ENCODE measurements at places on chromosomes 3 and 15.

- no peak for DNase-seq
Measured at GRCh38 chr3:116399701-116400226, 45.5 kb downstream of the LSAMP start.

DNA sequence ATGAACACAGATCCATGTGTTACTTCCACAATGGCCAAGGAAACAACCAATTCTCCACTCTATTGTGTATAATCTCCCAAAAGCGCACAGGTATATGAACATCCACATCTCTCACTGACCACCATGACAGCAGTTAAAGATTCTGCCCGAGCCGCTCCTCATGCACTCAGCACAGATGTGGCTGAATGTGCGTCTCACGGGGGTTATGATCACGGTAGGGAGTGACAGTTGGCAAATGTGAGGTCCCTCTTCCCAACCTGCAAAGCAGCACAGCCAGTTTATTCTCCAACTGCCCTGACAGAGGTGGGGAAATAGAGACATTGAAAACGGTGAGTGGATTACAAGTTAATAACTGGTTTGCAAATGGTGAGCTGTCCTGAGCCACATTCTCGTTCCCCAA is 17.6 kb downstream of the FOXP1 start:
- no peak for DNase-seq

GRCh38 chr15:32956006-32956405 is 238.2 kb downstream of the GREM1 start:
- no peak for DNase-seq

- DNase-seq = no peak
Measured at GRCh38 chr3:117045143-117045542, 335.6 kb downstream of the TUSC7 start.

- no peak for DNase-seq
Measured at GRCh38 chr3:98553753-98554152, 22.0 kb downstream of the GPR15 start.

DNA sequence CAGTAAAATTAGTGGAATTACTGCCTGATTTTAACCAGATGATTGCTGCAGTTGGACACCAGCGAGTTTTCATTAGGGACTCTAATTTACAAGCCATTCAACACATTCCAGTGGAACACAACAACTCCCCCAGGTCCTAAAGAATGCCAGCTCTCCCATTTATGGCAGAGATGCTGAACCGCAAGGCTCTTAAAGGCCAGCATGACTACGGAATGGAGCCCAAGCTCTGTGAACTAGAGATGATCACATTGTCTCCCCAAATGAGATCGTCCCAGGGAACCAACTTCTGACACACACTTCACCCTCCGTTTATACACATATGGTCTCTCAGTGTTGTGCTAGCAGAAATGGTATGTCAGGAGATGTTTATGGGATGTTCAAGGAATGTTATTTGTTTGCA is 446.2 kb upstream of the NR2F2 start:
- no peak for DNase-seq

DNA sequence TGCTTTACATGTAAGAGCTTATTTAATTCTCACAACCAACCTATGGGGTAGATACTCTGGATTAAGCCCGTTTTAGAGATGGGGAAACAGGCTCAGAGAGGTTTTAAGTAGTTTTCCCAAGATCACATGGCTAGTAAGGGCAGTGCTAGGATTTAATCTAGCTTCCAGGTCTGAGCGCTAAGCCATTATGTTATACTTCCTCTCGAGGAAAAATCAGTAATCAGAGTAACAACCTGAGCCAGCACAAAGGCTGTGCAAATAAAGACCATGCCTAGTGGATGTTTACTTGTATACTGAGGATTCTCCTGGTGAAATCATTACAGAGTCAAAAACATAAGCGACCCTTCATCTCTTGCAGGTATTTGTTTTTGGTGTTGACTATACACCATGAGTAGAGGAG is 9.0 kb downstream of the FSTL1 start:
- no peak for DNase-seq

DNA sequence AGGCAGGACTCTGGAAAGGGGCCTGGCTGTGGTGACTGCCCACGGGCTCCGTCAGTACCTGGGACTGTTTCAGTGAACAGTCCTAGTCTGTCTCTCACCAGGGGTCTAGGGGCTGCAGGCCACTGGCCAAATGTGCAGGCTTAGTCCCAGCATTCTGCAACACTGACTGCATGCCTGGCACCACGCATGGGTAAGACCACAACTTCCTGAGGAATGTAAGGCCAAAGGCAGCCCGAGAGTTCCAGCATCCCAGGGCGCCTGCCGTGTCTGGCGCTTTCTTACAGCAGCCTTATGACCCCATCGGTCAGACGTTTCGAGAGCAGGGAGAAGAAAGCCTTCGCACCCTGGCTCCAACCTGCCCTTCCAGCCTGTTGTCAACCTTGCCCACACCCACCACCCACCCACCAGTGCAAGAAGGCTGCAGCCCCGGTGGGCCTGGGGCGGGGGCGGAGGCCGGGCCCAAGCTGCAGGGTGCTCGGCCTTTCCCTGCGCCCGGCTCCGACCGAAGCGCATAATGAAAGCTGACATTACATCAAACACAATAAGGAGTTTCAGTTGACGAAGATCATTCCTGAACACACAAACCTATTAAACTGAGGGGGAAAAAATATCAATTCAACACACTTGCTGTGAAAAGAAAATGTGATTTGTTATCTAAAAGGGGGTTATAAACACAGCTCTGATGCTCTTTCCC is 29.5 kb upstream of the TMEM115 start:
- DNase-seq = no peak

Measured in C1 segment of cervical spinal cord (tissue), 14 donors.